ENCODE measurements at places on chromosomes 6 and 20.

DNA sequence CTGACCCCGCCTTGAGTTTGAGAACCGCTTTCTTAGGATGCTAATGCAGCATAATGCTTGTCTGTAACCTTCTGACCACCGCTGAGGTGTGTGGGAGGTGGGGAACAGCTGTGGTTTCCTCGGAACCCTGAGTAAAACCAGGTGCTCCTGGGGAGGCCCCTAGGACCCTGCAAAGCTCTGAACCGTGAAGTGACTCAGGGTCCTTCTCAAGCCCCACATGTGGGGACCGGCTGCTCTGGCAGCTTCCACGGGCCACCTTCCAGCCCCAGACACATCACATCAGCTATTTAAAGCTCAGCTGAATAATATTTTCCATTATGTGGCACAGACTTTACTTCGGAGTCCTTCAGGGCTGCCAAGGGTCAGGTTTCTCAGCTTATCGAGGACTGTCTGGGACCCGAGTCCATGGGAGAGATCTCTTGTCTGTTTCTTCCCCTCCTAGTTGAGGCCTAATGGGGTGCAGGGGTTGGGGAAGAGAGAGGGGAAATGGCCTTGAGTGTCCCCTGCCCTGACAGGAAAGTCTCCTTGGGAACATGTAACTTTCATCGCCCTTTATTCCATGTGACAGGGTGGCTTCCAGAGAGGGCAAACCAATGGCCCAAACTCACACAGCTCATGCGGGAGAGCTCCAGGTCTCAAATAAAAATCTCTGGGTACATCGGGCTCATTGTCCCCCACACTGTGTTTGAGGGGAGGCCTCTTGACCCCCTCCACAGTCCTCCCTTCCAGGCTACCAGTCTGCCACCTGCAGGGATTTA lies 186.1 kb upstream of the SLC24A3 start:
- DNase-seq, result no peak

GRCh38 chr6:100780648-100781047 lies 100.5 kb downstream of the ASCC3 start:
- no peak for DNase-seq

DNA sequence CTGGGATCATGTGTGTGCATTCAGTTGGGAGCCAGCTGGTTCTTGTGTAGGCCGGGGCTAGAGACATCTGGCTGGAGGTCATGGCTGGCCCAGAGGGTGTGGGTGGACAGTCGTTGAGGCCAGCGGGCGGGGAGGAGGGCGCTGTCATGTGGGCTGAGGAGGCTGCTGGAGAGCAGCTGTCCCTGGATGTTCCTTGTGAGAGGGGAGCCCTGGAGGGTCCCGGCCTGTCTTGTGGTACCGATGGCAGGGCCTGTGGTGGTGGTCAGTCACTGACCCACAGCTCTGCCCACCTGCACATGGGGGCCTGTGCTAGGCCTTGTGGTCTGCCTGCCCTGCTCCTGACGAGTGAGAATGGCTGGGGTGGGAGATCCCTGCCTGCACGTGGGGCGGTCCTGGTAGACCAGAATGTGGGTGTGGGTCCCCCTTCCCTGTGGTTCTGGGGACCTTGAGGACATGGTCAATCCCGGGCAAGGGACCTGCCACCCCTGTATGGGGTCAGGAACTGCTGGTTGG lies 1.9 kb upstream of the C20orf204 start:
- no peak for DNase-seq

DNA sequence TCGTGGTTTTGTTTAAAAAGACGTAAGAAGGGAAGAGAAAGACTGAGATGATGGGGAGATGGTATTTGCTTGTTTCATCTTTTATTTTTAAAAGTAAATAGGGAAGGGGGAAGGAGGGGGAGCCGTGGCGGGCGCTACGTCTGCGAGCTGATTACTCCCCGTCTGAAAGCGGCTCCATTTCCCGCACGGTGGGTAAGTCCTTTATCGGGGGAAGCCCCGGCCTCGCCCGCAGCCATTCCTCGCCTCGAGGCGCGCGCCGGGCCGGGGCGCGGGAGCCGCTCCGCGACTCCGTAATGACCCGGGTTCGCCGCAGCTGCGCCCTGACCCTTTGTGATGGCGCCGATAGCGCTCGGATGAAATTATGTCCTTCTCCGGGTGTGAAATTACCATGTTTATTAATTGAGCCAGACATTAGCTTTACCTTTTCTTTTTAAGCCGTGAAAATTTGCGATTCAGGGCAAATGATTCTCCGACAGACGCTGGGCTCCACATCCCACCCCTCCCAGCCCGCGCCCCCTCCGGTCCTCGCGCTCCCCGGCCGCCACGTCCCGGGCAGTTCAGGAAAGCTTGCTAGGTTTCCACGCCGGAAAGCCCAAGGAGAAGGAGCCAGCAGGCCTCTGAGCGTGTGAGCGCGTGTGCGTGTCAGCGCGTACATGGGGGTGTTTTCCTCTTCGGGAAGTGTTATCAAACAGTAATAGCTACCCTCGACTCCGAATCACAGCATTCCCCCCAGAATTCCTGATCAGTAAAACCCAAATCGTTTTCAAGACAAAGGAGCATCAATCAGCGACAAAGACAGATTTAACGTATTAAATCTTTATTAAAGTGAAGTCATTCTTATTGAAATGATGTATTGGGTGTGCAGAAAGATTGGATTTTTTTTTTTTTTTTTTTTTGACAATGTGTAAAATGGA lies 30.0 kb downstream of the TFAP2A start:
- no peak for DNase-seq

DNA sequence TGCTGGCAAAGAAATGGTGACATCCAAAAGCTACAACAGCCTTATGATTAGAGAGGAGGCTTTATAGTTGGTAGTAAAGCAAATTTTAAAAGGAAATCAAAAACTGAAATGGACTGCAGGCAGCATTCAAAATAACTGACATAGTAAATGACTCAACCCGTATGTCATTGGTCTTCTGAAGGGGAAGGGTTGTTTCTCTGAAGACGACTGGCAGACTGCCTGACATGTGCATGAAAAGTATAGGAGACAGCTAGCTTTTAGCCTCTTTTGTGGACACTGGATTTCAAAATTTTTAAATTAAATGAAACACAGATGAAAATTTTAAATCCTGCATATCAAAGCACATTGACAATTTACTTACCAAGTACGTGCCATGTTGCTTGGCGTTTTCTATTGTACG lies 90.7 kb downstream of the TRMT6 start:
- no peak for DNase-seq

Measured in activated CD8-positive, alpha-beta memory T cell treated with anti-CD3 and anti-CD28 coated beads for 4 hours (primary cell).